Purkinje cell (primary cell): ENCODE measurements at places on chromosomes 6 and 20. TPM values are rescaled to one million over a fixed set of nuclear protein-coding genes. Genes with fewer than 3 reads are reported as not detected.

RSPO3 gene
- 69.2 and 85.3 TPM in 2 replicates for polyA plus RNA-seq

TOMM34 gene
- polyA plus RNA-seq: 7.6 and 14.2 TPM in 2 replicates

PLA2G7 gene
- polyA plus RNA-seq: 1.7 and 5.4 TPM in 2 replicates

SYNE1 gene
- polyA plus RNA-seq: 118 and 131 TPM in 2 replicates

DSP gene
- polyA plus RNA-seq: 0.28 TPM in 1 of 2 replicates, not detected in the other

PEX3 gene
- 62.2 and 90.2 TPM in 2 replicates for polyA plus RNA-seq

SIM1 gene
- polyA plus RNA-seq: not detected in 2 replicates

THEMIS gene
- polyA plus RNA-seq: 6.6 TPM in 1 of 2 replicates, not detected in the other

MAP1LC3A gene
- polyA plus RNA-seq: 5.8 and 6.0 TPM in 2 replicates

CPNE5 gene
- 22.8 TPM in 1 of 2 replicates, not detected in the other for polyA plus RNA-seq

COL10A1 gene
- 0.09 and 3.7 TPM in 2 replicates for polyA plus RNA-seq

RIPOR3 gene
- not detected in 2 replicates for polyA plus RNA-seq

EBF4 gene
- 0.52 TPM in 1 of 2 replicates, not detected in the other for polyA plus RNA-seq

BFSP1 gene
- polyA plus RNA-seq: 0.38 and 2.1 TPM in 2 replicates

HLA-G gene
- not detected in 2 replicates for polyA plus RNA-seq

RCAN2 gene
- polyA plus RNA-seq: 92.0 and 111 TPM in 2 replicates

SCUBE3 gene
- polyA plus RNA-seq: 1.6 and 2.1 TPM in 2 replicates

PRKN gene
- polyA plus RNA-seq: 3.4 and 4.1 TPM in 2 replicates

RAET1L gene
- not detected in 2 replicates for polyA plus RNA-seq

TCF15 gene
- polyA plus RNA-seq: not detected in 2 replicates

OR2J3 gene
- polyA plus RNA-seq: not detected in 2 replicates

CTCFL gene
- polyA plus RNA-seq: 0.63 TPM in 1 of 2 replicates, not detected in the other

ANGPT4 gene
- not detected in 2 replicates for polyA plus RNA-seq

AVP gene
- not detected in 2 replicates for polyA plus RNA-seq

KDM1B gene
- polyA plus RNA-seq: 11.2 and 11.8 TPM in 2 replicates

CEBPB gene
- polyA plus RNA-seq: 0.15 and 1.0 TPM in 2 replicates

ABT1 gene
- 5.9 and 9.8 TPM in 2 replicates for polyA plus RNA-seq
